ENCODE measurements at places on chromosomes 16 and 17.

DNA sequence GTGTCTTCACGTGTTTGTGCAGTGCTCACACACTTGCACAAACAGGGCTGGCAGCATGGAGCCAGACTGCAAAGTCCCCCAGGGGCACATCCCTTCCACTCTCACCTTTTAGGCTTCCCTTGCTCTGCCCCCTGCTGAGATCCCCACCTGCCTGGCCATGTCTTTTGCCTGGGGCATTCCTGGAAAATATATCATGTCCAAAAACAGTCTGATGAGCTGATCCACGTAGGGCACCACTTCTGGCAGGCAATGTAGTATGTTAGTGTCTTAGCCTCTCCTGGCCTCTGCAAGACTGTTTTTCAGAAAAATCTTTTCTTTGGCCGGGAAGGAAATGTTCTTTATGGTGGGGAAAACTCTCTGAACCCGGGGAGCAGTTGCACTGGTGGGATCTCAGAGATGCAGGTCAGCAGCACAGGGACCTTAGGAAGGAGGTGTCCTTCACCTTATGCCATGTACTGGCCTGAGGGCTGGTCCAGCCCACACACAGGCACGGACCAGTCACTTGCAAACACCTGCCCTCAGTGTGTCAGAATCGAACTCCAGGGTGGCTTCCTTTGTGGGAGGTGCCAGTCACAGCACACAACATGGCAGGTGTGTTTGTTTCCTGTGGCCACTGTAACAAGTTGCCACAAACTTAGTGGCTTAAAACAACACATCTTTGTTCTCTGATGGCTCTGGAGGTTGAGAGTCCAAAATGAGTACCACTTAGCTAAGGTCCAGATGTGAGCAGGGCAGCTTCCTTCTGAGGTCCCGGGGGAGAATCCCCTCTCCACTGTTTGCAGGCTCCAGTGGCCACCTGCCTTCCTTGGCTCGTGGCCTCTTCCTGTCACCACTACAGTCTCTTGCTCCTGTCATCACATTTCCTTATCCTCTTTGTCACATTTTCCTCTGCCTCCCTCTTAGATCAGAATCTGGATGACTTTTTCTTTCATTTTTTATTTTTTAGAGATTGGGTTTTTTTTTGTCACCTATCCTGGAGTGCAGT is 46.6 kb downstream of the MPRIP start:
- DNase-seq: no peak

- DNase-seq: no peak
Measured at GRCh38 chr16:88045820-88046303, 94.6 kb downstream of the BANP start.

- no peak for DNase-seq
Measured at GRCh38 chr16:14101415-14101814, 30.3 kb downstream of the MRTFB start.

DNA sequence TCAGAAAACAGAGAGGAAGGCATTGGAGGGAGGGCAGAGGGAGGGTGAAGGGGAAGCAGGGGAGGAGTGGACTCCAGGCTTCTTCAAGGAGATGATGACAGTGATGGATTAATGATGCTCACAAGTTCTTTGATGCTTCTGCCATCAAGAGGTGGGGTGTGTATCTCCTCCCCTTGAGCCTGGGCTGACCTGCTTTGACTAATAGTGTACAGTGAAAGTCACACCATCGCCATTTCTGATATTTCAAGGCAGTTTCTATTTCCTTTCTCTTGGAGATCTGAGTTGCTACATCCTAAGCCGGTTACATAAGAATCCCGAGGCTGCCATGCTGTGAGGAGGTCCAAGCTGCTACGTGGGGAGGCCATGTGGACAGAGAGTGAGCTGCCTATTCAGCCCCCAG is 312.5 kb downstream of the MAF start:
- DNase-seq: no peak

DNA sequence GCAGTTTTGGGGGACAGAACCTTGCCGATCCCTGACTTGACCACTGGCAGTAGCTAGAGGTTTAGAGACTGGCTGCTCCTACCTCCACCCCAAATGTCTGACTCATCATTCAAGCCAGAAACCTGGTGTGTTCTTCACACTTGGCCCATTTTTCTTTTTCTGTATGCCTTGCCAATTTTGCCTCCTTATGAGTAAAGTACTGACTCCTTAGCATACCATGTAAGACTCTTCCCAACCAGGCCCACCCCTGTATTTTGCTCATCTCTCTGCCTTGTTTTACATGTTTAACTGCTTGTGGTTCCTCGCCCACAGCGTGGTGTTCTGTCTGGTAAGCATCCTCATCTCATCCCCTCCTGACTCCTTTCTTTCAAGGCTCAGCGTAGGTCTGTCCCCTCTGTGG is 37.9 kb downstream of the NUP88 start:
- no peak for DNase-seq

DNA sequence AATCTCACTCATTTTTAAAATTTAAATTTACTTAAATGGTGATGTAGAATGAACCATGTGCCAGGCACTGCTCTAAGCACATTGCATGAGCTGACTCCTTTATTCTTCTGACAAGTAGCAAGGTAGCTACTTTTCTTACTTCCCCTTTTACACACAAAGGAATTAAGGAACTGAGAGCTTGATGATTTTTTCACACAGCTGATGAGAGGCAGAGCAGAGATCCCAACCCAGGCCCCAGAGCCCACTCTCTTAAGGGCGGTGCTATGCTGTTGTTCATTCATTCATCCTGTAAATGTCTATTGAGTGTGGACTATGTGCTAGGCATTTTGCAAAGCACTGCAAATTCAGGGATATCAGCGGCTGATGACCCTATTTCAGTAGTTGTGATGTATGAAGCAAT is 17.9 kb downstream of the SEC14L5 start:
- no peak for DNase-seq

DNA sequence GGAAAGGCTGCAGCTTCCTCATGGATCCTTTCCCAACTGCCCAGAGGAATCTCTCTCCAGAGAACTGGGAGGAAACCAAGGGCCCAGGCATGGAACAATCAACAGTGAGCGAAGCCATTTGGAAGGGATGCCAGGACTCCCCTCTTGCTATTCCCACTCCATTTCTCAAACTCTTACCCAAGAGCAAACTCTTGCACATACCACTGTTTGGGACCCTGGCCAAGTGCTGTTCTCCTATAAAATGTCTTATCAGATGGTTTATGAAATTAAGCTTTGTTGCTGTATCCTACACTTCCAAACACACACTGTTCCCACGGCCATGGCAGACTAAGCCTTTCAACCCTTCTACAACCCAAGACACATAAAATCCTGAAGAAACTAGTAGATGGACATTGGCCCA is 48.3 kb upstream of the AXIN2 start:
- DNase-seq: no peak
